SJCRH30 (cell line): ENCODE measurements at places on chromosomes 2 and 18. TPM values are rescaled to one million over a fixed set of nuclear protein-coding genes. Genes with fewer than 3 reads are reported as not detected.

EVA1A gene
- total RNA-seq, result not detected in 2 replicates

ABI2 gene
- total RNA-seq, result 85.7 and 95.0 TPM in 2 replicates

SLC5A6 gene
- 74.3 and 95.9 TPM in 2 replicates for total RNA-seq

LIMS1 gene
- 44.0 and 48.7 TPM in 2 replicates for total RNA-seq

CHRNG gene
- total RNA-seq, result 25.2 and 36.6 TPM in 2 replicates

SERPINE2 gene
- total RNA-seq, result 48.2 and 51.1 TPM in 2 replicates

AQP12A gene
- not detected in 2 replicates for total RNA-seq
